GM23248 (cell line): ENCODE measurements at places on chromosomes 4 and X. TPM values are rescaled to one million over a fixed set of nuclear protein-coding genes. Genes with fewer than 3 reads are reported as not detected.

DNA sequence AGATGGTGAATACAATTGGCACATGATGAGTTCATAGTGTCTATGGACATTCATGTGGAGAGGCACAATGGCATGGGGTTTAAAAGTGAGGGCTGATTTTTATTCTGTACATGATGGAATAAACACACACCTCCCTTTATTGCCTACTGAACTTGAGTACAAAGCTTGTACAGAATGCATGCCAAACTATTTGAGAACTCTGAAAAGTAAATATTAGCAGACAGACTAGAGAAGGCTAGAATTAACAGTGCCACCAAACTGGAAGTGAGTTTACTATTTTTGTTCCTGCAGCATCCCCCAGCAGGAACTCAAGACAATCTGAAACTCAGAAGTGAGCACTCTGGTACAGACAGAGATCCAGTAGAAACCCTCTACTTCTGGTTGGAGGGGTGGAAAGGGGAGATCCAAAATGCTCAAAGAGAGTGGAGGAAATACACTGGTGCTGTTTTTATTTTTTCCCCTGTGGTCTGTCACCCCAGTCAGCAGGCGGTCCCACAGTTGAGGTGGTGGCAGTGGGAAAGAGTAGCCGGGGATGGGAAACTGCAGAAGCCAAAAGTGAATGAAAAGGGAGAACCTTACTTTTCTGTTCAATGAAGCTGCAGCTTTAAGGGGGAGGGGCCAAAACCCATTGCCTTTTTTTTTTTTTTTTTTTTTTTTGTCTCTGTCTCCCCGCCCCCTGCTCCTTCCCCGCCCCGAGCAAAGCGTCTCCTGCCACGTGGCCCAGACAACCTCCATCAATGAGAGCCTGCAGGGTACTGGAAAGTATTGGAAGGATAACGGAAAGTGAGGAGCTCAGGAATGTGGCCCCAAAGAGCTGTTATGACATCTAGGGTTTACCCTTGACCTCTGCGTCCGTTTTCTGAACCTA, 20.5 kb downstream of the AKAP4 start:
- H3K36me3 ChIP-seq, result no peaks in the 10 kb centered on the region
- no peak overlapping the region for H3K27ac ChIP-seq

DNA sequence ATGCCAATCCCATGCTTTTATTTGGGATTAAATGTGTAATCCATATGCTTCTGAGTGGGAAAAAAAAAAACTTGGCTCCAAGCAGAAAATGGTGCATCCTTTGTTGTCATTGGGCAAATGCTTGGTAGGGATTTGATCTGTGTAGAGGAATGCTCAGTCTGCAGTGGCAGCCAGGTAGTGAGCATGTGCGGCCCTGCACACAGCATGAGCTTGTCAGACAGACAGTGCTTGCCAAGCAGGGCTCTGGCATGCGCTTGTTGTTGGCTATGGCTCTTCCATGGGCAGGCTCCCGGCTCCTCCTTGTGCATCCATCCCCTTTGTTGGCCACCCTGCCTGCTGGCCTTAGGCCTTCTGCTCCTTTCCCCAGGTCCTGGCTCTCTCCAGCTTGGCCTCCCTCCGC, 130.3 kb downstream of the GPR143 start:
- H3K4me3 ChIP-seq, result no peak overlapping the region
- no peaks in the 10 kb centered on the region for H3K4me1 ChIP-seq
- no peak for DNase-seq

- peak; percentile 50 for DNase-seq
- H3K27me3 ChIP-seq, result no peaks in the 10 kb centered on the region
- no peak overlapping the region for H3K27ac ChIP-seq
Measured at GRCh38 chrX:136268051-136269048, 17.1 kb upstream of the MAP7D3 start.

The CXCL9 gene
- not detected in 2 replicates for total RNA-seq

The NSG1 gene
- 0.86 TPM in 1 of 2 replicates, not detected in the other for total RNA-seq

The INTU gene
- total RNA-seq, result 4.4 and 5.2 TPM in 2 replicates
